HepG2 (cell line): ENCODE measurements at places on chromosomes 12 and 14.
A peak's percentile ranks its signal among the peaks of the same experiment; 100 is the strongest.

- no peak for DNase-seq
Measured at GRCh38 chr12:76029982-76030340, 1.6 kb downstream of the PHLDA1 start.

DNA sequence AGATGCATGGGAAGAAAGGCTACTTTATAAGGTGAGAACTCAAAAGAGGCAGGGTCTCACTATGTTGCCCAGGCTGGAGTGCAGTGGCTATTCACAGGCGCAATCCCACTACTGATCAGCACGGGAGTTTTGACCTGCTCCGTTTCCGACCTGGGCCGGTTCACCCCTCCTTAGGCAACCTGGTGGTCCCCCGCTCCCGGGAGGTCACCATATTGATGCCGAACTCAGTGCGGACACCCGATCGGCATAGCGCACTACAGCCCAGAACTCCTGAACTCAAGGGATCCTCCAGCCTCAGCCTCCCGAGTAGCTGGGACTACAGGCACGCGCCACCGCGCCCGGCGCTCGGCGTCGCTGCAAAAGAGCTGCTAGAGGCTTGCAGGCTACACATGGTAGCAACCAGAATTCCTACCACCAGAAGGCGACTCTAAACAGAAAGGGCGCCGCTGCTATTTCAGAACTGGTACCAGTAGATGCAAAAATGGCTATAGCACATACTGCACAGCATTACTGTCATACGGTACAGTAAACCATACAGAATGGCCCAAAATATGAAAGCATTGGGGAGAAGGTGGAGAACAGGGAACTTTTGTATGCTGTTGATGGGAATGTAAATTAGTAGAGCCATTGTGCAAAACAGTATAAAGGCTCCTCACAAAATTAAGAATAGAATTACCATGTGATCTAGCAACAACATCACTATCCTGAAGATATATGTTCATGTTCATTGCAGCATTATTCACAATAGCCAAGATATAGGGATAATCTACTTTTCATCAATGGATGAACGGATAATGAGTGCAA, 1.2 kb upstream of the NEMF start:
- DNase-seq: peak; percentile 86

GRCh38 chr14:100733152-100733850, 6.6 kb downstream of the DLK1 start:
- no peak for DNase-seq

GRCh38 chr14:81402123-81402495, 2.0 kb upstream of the STON2 start:
- no peak for DNase-seq

DNA sequence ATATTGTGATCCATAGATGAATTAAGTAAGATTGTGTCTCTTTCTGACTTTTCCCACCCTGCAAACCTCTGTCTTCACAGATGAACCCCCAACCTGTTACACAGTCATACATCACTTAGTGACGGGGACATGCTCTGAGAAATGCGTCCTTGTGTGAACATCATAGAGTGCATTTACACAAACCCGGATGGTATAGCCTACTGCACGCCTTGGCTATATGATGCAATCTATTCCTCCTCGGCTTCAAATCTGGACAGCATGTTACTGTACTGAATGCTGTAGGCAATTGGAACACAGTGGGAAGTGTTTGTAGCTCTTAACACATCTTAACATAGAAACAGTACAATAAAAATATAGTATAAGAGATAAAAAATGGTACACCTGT, 7.4 kb upstream of the TESPA1 start:
- DNase-seq: no peak

- no peak for DNase-seq
Measured at GRCh38 chr12:12195081-12195480, 71.8 kb downstream of the LRP6 start.

DNA sequence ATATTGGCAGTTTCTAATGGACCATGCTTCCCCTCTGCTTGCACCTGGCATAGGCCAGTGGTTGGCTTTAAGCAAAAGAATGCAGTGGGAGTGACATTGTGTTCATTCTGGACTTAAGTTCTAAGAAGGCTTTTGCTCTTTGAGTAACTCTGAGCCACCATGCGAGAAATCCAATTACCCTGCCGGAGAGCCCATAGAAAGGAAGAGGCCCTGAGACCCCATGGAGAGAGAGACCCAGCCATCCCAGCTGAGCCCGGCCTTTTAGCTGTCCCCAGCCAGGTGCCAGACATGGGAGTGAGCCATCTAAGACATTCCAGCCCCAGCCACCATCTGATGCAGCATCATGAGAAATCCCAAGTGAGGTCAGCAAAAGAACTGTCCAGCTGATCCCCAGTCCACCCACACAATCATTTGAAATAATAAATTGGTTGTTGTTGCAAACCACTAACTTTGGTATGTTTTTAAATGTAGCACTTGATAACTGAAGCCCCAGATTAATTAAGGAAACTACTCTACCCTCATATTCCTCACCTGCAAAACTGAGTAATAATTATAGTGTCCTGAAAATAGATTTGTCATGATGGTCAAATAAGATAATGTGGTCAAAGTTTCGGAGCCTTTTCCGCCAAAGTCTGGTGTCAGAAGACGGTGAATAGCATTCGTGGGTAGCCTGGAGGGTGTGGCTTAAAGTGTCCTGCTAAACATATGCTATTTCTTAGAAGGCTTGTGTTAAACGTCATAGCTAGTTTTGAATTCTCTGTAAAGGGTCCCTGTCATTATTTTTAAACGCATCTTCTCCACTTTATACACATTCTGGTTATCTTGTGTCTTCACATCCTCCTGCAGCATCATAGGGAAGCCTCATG, 166.6 kb upstream of the PELI2 start:
- DNase-seq: no peak

GRCh38 chr12:92612611-92613010, 90.2 kb upstream of the PLEKHG7 start:
- no peak for DNase-seq

DNA sequence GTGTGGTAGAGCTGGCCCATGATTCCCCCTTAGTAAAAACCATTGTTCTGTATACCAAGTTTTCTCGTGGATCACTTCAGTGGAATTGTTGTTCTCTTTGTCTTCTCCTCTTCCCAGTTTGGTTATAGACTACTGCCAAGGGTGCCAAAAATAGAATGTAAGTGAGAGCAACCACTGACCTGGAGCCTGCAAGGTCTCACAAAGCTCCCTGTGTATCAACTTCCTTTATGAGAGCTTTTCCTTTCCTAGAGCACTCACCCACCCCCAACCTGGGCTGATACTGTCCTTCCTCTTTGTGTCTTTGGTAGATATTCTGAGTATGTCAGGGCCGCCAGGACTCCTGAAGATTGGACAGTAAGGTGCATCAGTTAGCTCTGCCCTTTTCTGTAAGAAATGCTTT, 101.0 kb downstream of the SCN8A start:
- DNase-seq: no peak

DNA sequence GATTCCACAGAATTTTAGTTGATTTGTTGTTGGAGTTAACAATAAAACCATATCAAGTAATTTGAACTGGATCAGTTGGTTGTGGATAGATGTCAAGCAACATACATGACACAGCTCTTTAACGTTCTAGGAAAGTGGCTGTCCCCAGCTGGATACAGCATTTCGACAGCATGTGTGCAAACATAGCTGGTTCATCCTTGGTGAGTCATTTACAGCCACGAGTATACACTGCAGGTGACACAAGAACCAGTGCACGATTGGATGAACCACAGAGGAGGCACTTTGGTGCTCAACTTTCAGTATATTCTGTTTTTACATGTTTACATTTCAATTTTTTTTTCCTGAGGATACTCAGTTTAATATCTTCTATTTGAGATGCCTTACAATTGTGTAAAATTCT, 242.4 kb downstream of the TMEM117 start:
- DNase-seq: no peak

- DNase-seq: no peak
Measured at GRCh38 chr12:8035440-8036010, 3.0 kb downstream of the FOXJ2 start.

DNA sequence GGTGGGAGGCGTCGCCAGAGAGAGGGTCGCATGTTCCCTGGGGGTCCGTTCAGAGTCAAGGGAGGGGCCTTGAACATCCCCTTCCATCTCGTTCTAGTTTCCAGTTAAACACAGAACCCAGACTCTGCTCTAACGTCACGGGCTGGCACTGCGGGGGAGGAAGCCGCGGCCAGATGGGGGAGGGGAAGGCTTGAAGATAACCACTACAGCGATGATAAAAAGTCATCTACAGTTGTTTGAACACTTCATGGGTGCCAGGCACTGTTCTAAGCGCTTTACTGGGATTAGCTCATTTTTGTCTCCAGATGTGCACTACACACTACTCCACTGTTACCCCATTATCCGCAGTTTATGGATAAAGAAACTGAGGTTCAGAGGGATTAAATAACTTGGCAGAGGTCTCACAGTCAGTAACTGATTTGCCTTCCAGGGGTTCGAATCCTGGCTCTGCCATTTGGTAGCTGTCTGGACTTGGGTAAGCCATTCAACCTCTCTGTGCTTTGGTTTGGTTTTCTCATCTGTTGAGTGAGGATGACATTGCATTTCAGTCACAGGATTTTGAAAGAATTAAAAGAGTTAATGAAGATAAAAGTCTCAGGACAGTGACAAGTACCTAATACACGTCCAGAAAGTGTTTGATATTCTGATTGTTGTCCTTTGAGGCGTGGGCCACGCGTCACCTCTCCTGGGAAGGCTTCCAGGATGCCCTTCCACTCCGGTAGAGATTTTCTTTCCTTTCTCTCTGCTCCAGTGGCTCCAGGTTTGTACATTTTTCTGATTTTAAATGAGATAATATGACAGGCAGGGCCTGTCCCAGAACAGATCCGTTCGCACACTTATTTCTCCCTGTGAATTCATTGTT, 798 bp upstream of the RASAL1 start:
- no peak for DNase-seq

- no peak for DNase-seq
Measured at GRCh38 chr12:9319044-9319841, 111.0 kb upstream of the PZP start.

DNA sequence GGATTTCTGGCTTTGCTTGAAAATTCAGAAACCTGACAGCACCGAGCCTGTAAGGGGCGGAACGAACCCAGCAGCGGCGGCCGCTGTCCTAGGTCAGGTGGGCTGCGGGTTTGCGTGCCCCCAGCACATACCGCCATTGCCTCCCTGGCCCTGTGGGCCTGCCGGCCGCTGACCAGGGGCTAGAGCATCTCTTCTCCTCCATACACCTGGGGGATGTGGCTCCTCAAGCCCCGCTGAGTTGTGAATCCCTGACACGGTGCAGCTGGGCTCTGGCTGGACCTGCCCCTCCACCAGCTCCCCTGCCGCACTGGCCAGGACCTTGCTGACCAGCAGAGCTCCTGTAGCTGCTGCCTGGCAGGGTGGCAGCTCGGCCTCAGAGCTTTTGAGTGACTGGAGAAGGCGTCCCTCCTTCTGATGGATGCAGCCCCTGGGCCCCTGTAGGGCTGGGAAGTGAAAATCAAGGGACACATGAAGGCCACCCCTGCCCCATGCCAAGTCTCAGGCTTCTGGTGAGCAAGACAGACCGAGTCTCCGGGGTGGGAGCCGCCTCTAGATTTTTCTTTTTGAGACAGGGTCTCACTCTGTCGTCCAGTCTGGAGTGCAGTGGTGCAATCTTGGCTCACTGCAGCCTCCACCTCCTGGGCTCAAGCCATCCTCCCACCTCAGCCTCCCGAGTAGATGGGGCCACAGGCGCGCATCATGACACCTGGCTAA, 184.9 kb upstream of the SFSWAP start:
- DNase-seq: no peak

- no peak for DNase-seq
Measured at GRCh38 chr12:10540776-10541205, 35.1 kb downstream of the EIF2S3B start.

DNA sequence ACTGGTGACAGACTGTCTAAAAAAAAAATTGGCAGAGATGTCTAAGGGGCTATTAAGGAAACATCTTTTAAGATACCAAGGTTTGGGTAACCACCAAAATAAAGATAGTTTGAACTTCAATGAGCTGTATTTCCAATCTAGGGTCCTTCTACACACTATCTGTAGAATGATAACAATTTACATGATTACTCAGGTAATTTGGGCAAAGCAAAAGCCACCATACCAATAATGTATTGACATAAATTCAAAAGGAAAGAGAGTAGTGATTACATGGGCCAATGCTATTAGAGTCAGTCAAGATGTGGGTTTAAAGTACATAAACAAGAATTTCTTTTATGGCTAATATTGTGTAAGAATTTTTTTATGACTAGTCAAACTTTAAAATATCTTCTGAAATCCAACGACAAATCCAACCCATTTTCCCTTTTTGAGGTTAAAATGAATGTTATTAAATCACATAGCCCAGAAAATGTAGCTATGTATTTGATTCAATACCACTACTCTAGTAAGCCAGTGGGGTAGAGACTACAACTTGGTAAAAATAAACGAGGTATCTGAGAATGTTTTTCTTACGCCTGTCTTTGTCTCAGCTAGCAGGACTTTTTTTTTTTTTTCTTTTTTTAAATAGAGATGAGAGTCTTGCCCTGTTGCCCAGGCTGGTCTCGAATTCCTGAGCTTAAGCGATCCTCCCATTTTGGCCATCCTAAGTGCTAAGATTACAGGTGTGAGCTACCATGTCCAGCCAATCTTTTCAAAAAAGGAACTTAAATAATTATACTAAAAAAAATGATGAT, 10.4 kb downstream of the PNN start:
- no peak for DNase-seq

- no peak for DNase-seq
Measured at GRCh38 chr12:124778411-124778810, 85.3 kb downstream of the SCARB1 start.

- DNase-seq: no peak
Measured at GRCh38 chr14:74574090-74574433, 38.0 kb downstream of the LTBP2 start.
